ENCODE measurements at places on chromosomes 5 and 9.

DNA sequence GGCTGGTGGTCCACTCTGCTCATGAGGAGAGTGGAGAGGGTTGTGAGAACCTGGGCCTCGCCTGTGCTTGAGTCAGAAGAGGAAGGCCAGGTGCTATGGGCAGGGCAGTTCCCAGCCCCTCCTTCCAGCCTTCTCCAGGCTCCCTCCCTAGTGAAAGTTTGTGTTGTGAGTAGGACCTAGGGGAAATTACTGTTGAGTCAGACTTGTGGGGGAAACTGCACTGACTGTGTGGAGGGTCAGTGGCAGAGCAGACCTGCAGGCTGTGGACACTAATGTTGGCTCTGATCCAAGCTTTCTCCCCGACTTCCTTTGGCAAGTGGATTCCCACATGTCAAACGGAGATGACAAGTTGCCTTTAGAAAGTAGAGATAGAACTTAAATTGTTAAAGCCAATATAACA is 102.6 kb downstream of the ARHGAP26 start:
- peak; percentile 91 for DNase-seq

DNA sequence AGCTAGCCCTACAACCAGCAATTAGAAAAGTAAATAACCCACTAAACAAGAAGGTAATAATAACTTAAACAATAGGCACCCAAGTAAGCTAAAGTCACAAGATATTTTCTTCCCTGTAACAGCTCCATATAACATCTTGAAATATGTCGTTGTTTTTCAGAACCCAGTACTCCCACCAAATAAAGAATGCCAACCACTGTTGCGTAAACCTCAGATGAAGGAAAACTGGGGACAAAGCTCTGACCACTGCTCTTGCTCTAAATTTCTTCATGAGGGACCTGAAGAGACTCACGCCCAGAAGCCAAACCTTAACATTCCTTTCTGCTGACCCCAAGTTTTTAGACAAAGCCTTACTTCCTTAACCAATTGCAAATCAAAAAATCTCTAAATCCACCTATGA is 267.7 kb upstream of the GAS1 start:
- DNase-seq, result no peak

- peak; percentile 71 for DNase-seq
Observed at GRCh38 chr9:97487107-97487506, 14.4 kb upstream of the TMOD1 start.

GRCh38 chr5:38751103-38751502 is 94.7 kb upstream of the OSMR start:
- DNase-seq, result no peak

DNA sequence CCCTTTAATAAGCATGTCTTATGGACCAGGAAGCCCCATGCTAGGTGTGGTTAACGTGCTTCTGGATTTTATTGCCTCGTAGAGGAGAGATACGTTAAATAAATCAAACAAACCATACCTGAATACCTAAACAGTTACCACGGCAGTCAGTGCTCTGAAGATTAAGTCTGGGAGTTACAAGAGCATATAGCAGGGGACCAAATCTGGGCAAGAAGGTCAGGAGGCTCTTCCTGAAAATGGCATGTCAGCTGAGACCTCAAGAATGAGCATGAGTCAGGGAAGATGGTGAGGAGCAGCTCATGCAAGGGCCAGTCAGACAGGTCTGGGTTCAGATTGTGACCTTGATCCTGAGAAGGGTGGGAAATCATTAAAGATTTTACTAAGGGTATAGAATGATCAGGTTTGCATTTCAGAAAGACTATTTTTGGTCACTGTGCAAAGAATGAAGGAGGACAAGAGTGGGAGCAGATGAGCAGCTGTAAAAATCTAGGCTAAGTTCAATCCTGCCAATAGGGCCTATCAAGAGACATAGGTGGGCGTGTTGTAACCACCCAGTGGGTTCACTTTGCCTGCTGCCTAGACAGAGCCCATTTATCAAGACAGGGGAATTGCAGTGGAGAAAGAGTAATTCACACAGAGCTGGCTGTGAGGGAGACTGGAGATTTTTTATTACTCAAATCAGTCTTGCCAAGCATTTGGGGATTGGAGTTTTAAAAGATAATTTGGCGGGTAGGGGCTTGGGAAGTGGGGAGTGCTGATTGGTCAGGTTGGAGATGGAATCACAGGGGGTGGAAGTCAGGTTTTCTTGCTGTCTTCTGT is 4.8 kb upstream of the ZNF366 start:
- peak; percentile 52 for DNase-seq

DNA sequence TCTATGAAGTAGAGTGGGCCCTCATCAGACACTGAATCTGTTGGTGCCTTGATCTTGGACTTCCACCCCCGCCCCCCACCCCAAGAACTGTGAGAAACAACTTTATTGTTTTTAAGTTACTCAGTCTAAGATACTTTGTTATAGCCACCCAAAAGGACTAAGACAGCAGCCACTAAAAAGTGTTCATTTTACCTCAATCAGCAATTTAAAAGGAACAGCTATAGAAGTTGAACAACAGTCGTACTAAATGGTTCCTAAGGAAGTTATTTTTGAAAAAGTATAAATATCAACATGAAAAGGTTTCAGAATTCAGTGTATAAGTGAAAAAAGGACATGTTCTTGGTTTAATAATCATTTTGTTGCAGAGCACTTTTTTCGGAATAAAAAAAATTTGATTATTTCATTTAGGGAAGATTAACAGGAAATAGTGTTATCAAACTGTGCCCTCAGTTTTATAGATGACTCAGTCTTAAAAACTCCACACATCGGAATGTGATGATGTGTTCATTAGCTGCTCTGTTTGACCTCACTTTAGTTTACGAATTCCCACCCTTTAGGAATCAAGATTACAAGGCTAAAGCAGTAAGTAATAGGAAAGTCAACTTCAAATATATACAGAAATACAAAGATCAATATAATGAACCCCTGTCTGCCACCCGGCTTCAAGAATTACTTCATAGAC is 71.2 kb downstream of the MTAP start:
- DNase-seq, result peak; percentile 66
